Stimulated activated CD8-positive, alpha-beta memory T cell treated with anti-CD3 and anti-CD28 coated beads, Interleukin-7, amount 100 ng/mL, for 24 hours (primary cell): ENCODE measurements at places on chromosomes 12 and 14.

- no peak for DNase-seq
These were observed 155.1 kb downstream of the CEP83 start for GRCh38 chr12:94304566-94305061.

- no peak for DNase-seq
These were observed 17.0 kb downstream of the TMPRSS12 start for GRCh38 chr12:50859621-50860310.

DNA sequence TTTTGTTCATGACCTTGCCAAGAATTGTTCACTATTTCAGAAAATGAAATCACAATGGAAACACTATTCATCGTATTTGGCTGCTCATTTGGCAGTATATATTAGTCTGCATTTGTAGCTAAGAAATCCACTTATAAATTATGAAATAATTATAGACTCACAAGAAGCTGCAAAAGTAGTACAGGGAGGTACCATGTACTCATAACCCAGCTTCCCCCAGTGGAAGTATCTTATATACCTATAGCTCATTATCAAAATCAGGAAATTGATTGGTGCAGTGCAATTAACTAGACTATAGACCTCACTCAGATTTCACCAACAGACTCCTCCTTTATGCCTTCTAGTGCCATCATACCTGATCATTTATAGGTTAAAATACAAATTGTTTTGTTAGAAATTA, 178.8 kb upstream of the VASH1 start:
- DNase-seq, result no peak

DNA sequence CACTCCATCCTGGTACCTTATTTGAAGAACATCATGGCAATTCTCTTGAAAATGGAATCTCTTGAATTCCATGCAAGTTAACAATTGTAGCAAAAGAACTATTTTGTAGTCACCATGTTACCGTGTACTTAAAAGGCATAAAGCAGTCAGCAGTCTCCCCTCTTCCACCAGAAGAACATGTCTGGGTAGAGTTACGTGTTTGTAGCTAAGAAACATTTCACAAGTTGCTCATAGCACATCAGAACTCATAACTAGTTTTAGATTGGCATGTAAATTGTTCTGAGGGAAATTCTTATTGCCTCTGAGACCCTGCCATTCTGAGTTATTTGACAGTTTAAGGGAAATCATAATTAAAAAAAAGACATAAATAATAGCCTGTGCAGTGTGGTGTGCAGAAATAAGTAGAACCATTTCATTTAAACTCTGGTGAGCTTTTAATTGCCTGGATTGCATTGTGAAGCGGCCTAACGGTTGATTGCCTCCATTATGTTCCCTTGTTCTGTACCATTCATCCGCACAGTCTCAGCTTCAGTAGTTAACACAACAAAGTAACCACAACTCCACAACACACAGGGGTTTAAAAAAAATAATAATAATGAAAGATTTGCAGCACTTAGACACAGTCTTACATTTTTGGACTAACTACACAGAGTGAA, 2.6 kb downstream of the LMO3 start:
- DNase-seq, result no peak

DNA sequence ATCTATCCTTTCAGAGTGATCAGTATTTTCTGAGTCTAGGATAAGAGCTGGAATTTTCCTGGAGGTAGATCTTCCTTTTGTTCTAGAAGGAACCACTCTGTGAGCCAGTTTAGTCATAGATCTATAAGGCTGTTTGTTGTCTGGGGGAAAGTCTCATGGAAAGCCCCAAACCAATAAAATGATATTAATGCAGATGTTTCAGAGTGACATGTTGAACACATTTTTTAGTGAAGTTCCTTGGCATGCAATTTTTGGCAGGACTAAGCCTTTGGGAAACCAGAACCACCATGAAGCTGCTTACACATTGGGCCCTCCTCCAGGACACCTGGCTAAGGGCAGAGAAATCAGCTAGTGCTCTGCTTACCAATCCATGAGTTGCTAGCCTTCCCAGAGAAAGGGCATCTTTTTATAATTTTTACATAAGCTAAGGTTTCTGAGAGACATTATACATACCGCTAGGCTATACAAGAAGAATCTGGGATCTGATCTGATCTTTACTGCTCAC, 101.5 kb upstream of the PCED1B start:
- no peak for DNase-seq

DNA sequence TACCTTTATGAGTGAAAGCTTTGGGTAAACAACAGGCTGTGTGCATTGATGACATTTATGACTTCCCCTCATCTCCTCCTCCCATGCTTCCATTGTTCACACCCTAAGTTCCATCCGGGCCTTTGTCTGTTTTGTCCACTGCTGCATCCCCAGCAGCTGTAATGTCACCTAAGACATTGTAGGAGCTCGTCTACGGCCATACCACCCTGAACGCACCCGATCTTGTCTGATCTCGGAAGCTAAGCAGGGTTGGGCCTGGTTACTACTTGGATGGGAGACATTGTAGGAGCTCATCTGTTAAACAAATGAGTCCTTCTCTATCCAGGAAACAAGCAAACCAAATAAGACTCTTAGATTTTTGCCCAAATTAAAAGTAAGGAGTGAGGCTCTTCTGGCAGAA, 40.4 kb upstream of the SYCP3 start:
- no peak for DNase-seq

- no peak for DNase-seq
These were observed 5.1 kb upstream of the PAPLN start for GRCh38 chr14:73231981-73232851.

DNA sequence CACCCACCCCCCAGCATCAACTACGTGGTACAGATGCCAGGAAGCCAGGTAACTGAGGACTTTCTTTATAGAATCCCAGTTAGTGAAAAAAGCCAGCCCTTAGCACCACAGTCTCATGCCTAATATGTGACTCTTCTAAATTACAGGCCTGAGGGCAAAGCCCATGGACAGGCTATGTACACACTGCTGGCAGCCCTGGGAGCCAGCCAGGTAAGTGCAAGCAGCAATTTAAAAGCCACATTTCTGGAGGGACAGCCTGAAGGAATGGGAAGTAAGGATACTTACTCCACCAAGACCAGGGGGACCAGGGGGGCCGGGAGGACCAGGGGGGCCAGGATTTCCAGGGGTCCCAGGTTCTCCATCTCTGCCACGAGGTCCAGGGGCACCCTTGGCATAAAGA, 7.0 kb downstream of the COL2A1 start:
- DNase-seq, result no peak

GRCh38 chr12:88578276-88579160, 1.8 kb downstream of the KITLG start:
- DNase-seq, result no peak

DNA sequence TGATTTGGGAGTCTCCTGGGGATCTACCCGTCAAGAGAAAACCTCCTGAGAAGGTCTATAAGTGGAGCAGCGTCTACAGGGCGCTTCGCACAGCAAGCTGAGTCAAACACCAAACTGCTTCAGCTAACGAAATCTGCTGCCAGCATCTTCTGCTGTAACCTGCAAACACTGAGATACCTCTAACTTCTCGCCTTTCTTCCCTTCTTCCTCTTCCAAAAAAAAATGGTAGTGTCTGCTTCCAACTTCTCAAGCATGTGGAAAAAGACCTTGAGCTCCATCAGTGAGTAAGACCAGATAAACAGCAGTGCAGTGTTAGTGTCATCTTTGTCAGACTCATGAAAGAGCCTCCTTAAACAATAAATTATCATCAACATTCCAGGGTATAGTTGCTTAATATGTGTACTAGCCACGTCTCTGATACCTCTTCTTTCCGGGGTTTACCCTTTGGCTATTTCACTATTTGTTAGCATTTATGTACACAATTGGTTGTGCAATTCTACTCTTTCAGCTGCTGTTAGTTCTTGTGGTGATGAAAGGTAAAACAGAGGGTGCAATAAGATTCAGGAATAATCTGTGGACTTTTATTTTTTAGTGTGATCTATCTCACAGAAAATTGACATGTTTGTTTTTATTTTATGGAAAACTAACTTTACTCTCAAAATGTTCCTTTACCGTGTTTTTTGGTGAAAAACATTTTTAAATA, 81.6 kb downstream of the LLPH start:
- no peak for DNase-seq

- DNase-seq, result no peak
These were observed 170.8 kb downstream of the SNAPC1 start for GRCh38 chr14:61932974-61933373.

DNA sequence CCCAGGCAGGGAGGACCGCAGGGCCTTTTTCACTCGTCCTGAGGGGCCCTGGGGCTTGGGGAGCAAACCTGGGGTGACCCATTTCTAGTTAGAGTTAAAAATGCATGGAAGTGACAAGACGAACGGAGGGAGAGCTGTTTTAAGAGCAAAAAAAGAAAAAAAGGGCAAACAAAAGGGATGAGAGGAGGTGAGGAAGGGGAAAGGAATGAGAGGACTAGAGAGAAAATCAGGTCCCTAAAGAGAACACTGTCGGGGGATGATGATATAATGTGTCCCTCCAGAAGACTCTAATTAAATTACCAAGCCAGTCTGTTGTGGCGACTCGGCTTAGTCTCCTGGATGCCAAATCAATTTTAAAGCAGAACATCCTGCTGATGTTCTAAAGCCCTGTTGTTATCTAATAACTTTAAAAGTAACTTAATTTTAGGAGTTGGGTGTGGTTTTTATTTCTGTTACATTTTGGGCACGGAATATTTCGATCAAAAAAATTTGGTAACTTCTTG, 1.1 kb downstream of the ANO6 start:
- no peak for DNase-seq

DNA sequence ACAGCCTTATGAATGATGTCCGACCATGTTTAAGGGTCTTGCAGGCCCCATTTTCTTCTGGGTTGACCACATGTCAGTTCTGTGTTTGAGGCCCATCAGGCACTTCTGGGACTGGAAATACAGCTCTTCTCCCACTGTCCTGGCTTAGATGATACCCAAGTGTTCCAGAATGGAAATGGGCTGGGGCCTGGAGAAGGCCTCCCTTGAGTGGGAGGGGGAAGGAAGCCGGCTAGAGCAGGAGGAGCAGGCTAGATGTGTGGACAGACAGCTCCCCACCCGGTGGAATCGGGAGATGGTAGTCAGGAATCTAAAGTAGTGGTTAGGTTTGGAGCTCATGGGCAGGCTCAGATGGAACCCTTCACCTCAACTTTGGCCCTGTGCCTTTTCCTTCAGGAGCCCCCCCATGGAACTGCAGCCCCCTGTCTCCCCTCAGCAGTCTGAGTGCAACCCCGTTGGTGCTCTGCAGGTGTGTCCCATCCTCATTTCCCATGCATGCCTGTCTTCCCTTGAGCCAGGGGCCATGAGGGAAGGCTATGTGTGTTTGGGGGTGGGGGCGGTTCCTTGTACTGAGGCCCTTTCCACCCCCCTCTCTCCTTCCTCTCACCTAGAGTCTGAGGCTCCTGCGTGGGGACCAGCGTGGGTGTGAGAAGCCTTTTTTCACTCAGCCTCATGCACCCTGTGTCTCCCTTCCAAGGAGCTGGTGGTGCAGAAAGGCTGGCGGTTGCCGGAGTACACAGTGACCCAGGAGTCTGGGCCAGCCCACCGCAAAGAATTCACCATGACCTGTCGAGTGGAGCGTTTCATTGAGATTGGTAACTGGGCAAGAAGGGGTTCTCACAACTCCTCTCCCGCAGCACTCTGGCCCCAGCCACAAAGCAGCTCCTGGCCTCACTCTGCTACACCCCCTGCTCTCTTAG, 3.0 kb downstream of the NPFF start:
- DNase-seq, result no peak

DNA sequence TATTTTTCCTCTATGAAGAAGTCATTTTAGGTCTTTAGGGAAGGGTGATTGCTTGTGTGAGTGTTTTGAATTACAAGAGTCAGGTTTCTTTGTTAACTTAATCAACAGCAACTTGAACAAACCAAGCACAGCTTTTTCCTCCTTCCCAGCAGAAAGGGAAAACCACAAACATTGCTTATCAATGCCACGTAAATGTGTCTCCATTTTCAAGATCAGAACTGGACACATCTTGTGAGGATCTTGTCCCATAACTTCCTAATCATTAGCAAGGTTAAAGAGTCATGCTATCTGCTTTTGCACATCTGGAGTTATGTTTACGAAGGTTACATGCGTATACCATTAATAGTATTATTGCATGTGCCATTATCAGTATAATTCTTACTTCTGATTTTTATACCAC, 248.0 kb upstream of the FLRT2 start:
- no peak for DNase-seq

GRCh38 chr12:104910196-104910840, 47.8 kb downstream of the SLC41A2 start:
- DNase-seq, result no peak

DNA sequence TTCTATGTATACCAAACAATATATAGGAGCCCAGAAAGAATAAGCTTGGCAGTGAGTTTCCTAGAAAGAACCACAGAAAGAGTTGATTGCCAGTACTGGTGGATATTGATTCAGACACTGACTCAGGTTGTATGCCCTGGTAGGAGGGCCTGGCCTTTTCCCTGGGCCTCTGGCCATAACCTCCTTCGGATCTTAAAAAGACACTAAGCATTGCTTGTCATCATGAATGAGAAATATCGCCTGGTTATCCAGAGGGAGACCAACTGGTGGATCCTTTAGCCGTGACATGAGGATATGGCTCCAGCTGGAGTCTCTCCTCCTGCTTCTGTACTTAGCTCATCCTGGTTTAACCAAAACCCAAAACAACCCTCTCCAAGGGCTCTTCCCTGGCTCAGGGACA, 231.5 kb downstream of the MSRB3 start:
- DNase-seq, result no peak

- DNase-seq, result no peak
These were observed 134.2 kb downstream of the HMGA2 start for GRCh38 chr12:65958456-65958855.

DNA sequence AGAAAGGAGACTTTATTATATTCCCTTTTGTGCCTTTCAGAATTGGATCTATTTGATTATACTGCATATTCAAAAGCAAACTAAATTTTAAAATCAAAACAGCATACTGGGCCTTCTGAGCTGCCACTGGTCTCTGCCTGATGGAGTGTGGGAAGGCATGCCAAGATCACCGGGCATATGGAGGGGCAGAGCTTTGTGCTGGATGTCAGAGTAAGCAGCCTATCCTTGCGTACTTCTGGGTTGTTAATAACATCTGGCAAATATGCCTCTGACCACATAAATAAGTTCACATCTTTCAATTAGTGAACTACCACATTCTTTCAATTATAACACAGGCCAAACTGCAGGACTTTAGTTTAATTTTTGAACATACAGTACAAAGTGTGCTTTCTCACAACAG, 18.3 kb downstream of the MLH3 start:
- no peak for DNase-seq

GRCh38 chr14:40119765-40120164, 687.5 kb upstream of the FBXO33 start:
- no peak for DNase-seq

GRCh38 chr14:90451961-90452360, 55.1 kb downstream of the CALM1 start:
- DNase-seq, result no peak
